ENCODE measurements at places on chromosomes 16 and 17.

DNA sequence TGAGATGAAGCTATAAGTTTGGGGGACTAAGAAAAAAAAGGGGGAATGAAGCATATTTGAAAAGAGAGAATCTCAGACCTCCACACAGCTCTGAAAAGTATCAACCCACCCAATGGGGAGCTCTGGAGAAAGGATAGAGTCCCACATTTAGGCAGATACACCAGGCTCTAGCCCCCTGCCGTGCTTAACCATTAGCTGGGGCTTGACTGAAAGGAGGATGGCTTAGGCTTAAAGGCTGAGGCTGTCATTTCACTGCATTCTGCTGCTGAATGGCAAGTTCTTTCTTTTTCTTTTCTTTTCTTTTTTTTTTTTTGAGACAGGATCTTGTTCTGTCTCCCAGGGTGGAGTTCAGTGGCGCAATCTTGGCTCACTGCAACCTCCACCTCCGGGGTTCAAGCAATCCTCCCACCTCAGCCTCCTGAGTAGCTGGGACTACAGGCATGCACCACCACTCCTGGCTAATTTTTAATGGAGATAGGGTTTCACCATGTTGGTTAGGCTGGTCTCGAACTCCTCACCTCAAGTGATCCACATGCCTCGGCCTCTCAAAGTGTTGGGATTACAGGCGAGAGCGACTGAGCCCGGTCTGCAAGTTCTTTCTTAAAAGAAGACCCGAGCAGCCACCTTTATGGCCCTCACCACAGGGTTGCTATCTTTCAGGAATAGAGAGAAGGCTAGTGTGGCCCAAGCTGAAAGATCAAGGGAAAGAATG is 9.0 kb upstream of the MMP2 start:
- DNase-seq: no peak

DNA sequence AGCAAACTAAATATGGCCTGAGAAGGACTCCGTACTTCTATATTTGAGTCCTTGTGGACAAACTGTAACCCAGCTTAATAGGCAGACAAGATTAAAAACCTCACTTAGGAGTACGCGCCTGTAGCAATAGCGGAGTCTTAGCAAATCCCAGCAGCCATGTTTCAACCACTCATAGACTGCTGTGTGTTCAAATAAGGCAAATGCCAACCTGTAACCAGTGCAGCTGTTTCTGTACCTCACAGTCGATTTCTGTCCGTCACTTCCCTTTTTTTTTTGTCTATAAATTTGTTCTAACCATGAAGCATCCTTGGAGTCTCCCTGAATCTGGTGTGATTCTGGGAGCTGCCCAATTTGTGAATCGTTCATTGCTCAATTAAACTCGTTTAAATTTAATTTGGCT is 30.2 kb downstream of the TANC2 start:
- no peak for DNase-seq

GRCh38 chr16:1727651-1728624 is 21.9 kb downstream of the MAPK8IP3 start:
- DNase-seq: no peak

DNA sequence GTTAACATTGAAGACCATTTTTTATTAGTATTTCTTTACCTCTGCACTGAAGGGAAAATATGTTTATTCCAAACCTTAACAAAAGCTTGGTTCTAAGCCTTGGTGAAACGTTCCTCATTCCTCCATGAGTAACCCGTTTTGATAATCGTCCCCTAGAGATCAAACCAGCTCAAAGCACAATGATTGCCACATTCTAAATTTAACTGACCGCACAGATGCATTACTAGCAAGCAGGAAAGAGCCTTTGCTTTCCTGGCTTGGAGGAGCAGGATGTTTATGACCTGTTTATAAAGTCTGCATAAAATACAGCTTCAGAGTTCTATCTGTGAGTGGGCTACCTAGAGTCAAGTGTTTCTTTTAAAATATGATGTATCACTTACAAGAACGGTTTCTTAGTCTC is 193.8 kb downstream of the TMEM114 start:
- no peak for DNase-seq

DNA sequence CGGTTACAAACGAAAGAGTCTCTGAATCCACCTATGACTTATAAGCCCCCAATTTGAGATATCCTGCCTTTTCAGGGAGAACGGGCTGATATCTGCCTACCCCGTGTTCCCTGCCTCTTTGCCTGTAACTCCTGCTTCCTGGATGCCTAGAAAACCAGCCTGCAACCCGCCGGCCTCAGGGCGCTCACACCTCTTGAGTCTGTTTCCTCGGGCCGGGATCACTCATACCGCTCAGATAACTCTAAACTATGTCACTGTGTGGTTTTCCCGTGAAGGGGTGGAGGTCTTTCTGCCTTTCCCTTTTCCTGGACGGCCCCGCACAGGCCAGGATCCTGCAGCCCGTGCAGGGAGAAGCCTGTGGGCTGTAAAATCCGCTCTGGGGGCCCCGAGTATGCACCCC is 10.4 kb downstream of the RPUSD1 start:
- DNase-seq: no peak

- no peak for DNase-seq
Measured at GRCh38 chr16:19804538-19805323, 79.9 kb downstream of the GPRC5B start.

DNA sequence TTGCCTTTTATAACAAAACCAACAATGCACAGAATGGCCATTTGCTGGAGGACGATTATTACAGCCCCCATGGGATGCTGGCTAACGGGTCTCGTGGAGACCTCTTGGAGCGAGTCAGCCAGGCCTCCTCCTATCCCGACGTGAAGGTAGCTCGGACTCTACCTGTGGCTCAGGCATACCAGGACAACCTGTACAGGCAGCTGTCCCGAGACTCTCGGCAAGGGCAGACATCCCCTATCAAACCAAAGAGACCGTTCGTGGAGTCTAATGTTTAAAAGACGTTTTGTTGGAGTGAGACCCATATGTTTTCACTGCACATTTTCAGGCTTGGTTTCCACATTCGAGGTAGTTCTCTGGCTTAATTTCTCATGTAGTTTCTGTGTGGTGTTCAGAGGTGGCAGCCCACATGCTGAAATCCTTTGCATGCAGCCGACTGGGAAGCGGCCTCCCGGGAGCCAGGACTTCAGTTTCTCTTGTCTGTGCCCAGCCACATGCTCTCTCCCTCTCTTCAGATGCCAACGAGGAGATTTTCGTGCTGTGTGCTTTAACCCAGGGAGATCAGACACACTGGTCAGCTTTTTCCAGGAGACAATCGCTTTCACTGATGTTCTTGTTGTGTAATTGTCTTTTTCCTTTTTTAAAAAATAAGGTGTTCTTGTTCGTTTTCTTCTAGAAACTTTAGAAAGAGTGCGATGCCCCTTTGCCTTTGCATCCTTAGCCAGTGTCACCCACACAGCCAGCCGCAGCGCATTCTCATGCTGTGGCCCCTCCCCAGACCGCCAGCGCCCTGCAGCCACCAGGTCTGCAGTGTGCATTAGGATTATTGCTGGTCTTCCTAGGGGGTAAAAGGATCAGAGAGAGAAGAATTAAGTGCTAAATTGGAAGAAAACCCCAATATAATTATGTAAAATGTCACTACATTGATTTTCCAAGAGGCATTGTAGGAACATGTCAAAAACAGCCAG is 24.1 kb downstream of the CYB561 start:
- no peak for DNase-seq

DNA sequence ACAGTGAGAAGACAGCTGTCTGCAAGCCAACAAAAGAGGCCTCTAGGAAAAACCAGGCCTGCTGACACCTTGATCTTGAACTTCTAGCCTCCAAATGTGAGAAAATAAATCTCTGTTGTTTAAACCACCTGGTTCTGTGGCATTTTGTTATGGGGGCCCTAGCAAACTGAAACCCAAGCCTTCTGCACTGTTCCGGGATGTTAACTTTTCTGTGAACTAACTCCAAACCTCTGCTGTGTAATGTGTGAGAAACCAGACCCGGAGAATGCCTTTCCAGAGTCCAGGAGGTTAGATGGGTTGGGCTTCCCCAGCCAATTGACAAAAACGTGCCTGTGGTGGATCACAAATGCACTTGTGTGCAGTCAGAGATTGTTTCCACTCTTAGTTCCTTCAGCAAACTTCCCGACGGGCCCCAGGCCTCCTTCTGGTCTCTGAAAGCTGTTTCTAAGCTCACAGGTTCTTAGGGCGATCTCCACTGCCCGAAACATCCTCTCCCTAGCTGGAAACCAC is 13.6 kb upstream of the GGA2 start:
- DNase-seq: no peak

All from memory B cell (primary cell).